ENCODE measurements at places on chromosomes 13 and 19. TPM values are rescaled to one million over a fixed set of nuclear protein-coding genes. Genes with fewer than 3 reads are reported as not detected.

The TSEN34 gene
- 33.8 TPM for total RNA-seq

The MISP3 gene
- 8.7 TPM for total RNA-seq

The ZNF208 gene
- 7.8 TPM for total RNA-seq

DNA sequence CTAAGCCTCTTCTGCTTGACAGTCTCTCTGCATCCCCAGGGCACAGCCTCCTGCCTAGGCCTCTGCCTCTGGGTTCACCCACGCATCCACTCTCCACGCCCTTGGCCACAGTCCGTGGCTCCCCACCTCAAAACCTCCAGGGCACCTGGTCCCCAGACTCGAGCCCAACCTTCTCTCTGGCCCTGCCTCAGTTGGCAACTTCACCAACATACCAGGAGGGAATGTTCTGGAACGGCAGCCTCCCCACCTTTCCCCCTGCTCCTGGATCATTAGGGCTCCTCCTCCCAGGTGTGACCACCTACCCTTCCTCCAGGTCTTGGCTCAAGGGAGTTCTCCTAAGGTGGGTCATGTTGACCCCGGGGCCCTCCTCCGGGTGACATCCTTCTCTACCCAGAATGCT lies 69.1 kb downstream of the SOX1 start:
- DNase-seq, result no peak

DNA sequence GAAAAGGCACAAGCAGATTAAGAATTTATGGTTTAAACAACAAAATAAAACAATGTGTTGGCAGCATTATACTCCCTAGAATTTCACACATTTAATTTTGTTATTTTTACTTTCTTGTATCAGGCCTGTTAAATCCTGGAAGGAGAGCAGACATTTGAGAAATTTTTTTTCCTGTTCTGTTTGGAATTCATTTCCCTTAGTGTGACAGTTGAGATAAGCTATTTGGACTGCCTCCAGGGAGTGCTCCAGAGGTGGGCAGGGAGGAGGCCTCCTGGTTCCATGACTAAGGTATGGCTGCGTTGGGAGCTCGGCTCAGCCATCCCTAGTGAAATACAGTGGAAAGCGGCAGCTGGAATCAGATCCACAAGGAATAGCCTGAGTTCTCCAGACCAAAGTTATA lies 185.7 kb downstream of the KCNRG start:
- no peak for DNase-seq

- no peak for DNase-seq
Measured at GRCh38 chr19:23439623-23440022, 44.4 kb upstream of the ZNF91 start.
